Fibroblast of skin of left biceps (primary cell): ENCODE measurements at places on chromosomes 5 and 9.
A peak's percentile ranks its signal among the peaks of the same experiment; 100 is the strongest.

DNA sequence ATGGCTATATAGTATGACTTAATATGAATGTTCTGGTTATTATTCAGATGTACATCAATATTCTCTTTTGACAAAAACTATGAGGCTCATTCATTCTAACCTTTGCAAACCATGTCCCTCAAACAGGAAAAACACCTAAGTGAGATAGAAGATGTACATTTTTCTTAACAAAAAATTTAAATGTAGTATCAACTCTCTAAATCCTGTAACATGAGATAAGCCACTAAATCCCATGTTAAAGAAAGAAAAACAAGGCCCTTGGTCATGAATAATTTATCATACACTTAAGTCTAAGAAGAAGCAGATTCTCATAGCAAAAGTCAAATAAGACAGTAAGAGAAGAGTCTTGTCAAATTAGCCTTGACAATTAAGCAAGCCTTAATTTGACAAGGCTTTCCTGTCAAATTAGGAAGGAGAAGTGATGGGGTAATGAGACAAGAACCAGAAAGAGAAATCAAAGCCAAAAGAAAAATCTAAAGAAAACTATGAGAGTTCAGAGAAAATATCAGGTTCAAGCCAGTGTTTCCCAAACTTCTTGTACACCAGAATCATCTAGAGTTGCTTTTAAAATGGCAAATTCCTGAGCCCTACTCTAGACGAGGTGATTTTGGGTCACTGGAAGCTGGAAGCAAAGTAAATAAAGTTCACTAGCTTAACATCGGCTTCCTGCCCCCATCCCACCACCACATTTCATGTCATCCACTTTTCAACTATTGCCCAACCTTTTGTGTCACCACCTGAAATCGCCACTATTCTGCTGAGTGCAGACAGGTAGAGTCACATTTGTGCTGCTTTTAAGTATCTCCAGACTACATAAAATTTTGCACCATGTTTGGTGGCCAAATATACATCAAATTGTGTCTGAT lies 76.5 kb downstream of the NR6A1 start:
- DNase-seq = no peak

DNA sequence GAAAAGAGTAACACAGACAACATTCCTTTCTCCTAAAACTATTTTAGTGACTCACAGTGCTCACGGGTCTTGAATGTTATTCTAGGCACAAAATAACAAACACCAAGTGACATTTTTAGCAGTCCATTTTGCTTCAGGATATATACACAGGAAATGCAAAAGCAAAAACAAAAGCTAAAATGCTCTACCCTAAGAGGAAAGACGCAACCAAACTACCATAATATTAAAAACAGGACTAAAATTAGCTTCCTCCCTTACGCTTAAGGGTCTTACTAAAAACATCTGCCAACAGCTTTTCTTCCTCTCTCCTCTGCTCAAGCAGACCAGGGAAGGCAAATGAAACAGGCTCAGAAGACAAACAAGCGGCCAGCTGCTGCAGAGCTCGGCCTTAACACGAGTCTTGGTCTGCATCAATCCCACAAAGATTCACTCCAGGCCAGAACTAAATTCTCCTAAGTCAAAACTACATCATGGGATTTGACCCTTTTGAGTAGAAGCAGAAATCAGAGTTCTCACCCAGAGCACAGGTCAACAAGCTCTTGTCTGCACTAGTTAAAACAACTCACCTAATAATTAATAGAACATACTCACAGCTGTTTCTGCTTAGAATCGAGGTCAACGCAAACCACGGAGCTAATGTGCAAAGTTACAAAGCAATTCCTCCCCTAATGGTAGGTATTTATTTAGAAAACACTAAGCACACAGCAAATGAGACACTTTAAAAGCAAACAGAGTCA lies 62.3 kb downstream of the RAPGEF1 start:
- peak; percentile 21 for DNase-seq

- no peak for DNase-seq
Observed at GRCh38 chr9:123296174-123296573, 27.8 kb upstream of the STRBP start.

- no peak for DNase-seq
Observed at GRCh38 chr9:34961574-34962490, 3.7 kb downstream of the PHF24 start.

- DNase-seq = no peak
Observed at GRCh38 chr5:134574521-134574920, 49.1 kb downstream of the JADE2 start.

DNA sequence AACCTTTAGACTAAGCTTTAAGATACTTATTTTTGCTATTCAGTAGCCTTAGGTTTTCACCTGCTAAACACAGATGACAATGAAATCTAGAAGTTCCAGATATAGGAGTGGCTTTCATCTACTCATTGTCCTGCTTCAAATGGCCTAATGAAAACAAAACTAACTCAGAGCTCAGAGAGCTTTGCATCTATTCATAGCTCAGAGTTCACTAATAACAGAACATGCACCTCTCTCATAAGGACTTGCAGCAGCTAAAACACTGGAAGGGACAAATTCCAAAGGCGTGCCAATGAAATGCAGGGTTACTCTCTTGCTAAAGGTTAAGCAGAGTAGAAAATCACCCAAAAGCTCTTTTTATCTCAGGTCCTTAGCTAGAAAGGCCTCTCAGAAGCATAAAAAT lies 29.0 kb downstream of the SLC31A2 start:
- no peak for DNase-seq

- DNase-seq = no peak
Observed at GRCh38 chr5:176899946-176900779, 1.0 kb upstream of the HK3 start.
